ENCODE measurements at places on chromosomes 4 and X.

- no peaks in the 10 kb centered on the region for H3K4me1 ChIP-seq
- H3K36me3 ChIP-seq = no peaks in the 10 kb centered on the region
- H3K27me3 ChIP-seq = no peaks in the 10 kb centered on the region
- no peak overlapping the region for H3K4me3 ChIP-seq
- H3K27ac ChIP-seq = no peak overlapping the region
These were observed 63.0 kb upstream of the MND1 start for GRCh38 chr4:153281476-153281875.

DNA sequence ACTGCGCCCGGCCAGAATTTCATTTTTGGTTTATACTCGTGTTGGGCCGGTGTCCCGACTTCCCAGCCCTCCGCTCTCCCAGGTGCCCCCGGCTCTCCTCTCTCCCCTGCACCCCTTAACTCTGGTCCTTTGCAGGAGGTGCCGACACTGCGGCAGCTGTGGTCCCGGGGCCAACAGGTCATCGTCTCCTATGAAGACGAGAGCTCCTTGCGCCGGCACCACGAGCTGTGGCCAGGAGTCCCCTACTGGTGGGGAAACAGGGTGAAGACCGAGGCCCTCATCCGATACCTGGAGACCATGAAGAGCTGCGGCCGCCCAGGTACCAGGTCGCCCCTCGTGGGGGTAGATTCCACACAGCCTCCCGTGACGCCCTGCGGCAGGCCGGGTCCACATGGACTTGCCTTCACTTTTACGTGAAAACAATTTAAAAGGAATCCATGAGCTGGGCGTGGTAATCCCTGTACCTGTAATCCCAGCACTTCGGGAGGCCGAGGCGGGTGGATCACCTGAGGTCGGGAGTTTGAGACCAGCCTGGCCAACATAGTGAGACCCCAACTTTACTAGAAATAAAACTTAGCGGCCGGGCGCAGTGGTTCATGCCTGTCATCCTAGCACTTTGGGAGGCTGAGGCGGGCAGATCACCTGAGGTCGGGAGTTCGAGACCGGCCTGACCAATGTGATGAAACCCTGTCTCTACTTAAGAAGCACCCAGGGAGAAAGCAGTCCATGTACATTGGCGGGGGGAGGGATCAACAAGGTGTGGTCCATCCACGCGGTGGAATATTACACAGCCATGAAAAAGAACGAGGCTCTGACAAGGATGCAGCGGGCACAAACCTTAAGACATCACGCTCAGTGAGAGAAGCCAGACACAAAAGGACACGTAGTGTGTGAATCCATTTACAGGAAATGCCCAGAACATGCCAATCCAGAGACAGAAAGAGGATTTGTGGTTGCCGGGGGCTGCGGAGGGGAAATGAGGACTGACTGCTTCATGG is 12.0 kb downstream of the PLCXD1 start:
- H3K27ac ChIP-seq = no peak overlapping the region
- DNase-seq = peak; percentile 72
- no peaks in the 10 kb centered on the region for H3K27me3 ChIP-seq
- no peaks in the 10 kb centered on the region for H3K4me1 ChIP-seq

DNA sequence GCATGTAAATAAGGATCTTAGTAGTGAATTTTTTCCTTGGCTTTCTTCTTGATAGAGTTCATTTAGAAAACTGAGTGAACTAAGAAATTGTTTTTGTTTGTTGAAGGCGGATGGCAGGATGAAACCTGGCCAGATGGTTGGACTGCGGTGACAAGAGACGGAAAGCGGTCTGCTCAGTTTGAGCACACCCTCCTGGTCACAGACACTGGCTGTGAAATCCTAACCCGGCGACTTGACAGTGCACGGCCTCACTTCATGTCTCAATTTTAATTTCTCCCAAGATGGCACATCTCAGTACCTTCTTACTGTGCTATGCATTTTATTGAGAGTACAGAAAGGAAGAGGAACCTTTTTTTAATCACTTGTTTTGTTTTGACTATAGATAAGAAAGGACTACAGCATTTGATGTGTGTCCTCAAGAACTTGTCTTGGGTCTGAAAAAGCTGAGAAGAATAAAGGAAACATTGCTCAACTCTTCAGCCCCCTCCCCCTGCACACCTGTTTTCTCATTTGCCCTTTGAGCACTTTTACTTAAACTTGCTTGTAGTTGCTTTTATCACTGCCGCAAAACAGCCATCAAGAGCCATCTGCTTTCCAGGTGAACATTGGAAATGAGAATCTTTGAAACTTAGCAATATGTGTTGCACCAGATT is 27.4 kb downstream of the ADH5 start:
- no peaks in the 10 kb centered on the region for H3K27me3 ChIP-seq
- DNase-seq = no peak
- H3K4me1 ChIP-seq = peaks cover 19% of the 10 kb centered on the region

GRCh38 chr4:46389301-46389775 is 590 bp downstream of the GABRA2 start:
- no peaks in the 10 kb centered on the region for H3K4me1 ChIP-seq
- H3K4me3 ChIP-seq = peak overlapping the region; percentile 11
- no peak overlapping the region for H3K27ac ChIP-seq

- H3K27ac ChIP-seq = peak overlapping the region; percentile 54
- no peak for DNase-seq
- H3K27me3 ChIP-seq = no peaks in the 10 kb centered on the region
These were observed 445.5 kb downstream of the PCDH10 start for GRCh38 chr4:133594390-133595207.

DNA sequence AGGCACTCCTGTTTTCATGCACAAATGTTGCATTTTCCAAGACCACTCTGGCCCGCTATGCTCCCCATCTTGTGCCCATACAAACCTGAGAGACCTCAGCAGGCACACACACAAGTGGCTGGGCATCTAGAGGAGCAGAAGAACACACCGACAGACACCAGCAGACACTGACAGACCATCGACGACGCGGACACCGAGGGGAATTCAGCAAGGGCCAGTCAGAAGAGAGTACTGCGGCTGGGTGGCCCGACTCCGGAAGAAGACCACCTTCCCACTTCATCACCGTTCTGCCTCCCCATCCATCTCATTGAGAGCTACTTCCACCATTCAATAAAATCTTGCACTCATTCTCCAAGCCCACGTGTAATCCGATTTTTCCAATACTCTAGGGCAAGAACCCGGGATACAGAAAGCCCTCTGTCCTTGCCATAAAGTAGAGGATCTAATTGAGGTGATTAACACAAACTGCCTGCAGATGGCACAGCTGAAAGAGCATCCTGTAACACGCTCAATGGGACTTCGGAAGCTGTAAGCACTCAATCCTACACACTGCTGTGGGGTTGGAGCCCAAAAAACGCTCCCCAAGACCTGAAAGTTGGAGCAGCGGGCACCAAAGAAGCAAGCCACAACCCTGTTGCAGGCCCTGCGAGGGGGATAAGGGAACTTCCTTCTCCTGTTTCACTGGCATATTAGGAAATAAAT is 780.9 kb downstream of the ARAP2 start:
- H3K36me3 ChIP-seq = no peaks in the 10 kb centered on the region
- no peak overlapping the region for H3K4me3 ChIP-seq
- H3K27ac ChIP-seq = no peak overlapping the region
- no peaks in the 10 kb centered on the region for H3K4me1 ChIP-seq
- DNase-seq = peak; percentile 42
- no peaks in the 10 kb centered on the region for H3K27me3 ChIP-seq

GRCh38 chr4:168177546-168178149 is 85.3 kb downstream of the ANXA10 start:
- no peak overlapping the region for H3K27ac ChIP-seq
- H3K4me1 ChIP-seq = no peaks in the 10 kb centered on the region
- H3K4me3 ChIP-seq = no peak overlapping the region
- H3K27me3 ChIP-seq = no peaks in the 10 kb centered on the region
- no peaks in the 10 kb centered on the region for H3K36me3 ChIP-seq
- DNase-seq = no peak

DNA sequence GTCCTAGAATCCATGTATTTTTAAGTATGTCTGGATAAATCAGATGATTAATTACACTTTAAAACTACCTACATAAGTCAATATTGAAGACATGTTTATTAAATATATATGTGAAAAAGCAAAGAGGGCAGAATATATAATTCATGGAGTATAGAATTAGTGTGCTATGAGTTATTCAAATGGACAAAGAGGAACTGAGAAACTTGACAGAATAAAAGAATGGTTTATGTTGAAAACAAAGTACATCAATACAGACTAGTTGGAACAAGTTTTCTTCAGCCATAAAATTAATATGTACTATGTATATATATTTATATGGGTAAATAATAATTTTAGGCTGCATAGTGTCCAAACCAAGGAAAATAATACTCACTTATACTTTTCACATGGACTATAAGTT is 173.5 kb downstream of the NPFFR2 start:
- no peak overlapping the region for H3K27ac ChIP-seq
- no peaks in the 10 kb centered on the region for H3K27me3 ChIP-seq
- H3K36me3 ChIP-seq = no peaks in the 10 kb centered on the region
- peaks cover 23% of the 10 kb centered on the region for H3K4me1 ChIP-seq
- DNase-seq = no peak
- H3K4me3 ChIP-seq = no peak overlapping the region

- no peak within 1 kb of the TSS for H3K4me3 ChIP-seq
- H3K27ac ChIP-seq = no peak within 1 kb of the TSS
- H3K36me3 ChIP-seq = no peaks in the 10 kb centered on the region
- no peaks in the 10 kb centered on the region for H3K27me3 ChIP-seq
- DNase-seq = no peak
These were observed at the start of gene MAOB for GRCh38 chrX:43882294-43882681. Gene MAOB (minus strand): TSS chrX:43882450. CDS start chrX:43882299, 151 bp downstream.

DNA sequence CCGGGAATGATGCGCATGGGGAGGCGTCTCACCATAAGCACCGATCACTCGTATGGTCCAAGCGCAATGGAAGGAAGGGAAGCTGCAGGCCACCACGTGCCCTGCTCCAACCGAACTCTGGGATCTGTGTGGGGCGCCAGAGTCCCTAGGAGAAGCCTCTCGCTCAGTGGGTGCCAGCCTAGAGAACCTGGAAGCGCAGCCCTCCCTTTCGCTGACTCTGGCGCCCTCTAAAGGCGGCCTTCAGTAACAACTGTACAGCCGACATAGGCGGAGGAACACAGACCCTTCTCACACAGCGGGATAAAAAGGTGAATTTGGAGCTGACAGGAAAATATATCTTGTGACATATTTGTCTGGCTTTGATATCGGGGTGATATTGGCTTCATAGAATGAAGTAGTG is 76.0 kb downstream of the INTS6L start:
- no peak for DNase-seq
- no peak overlapping the region for H3K4me3 ChIP-seq
- H3K4me1 ChIP-seq = no peaks in the 10 kb centered on the region

- no peak overlapping the region for H3K27ac ChIP-seq
- no peak for DNase-seq
- no peaks in the 10 kb centered on the region for H3K27me3 ChIP-seq
- H3K4me1 ChIP-seq = no peaks in the 10 kb centered on the region
- no peaks in the 10 kb centered on the region for H3K36me3 ChIP-seq
These were observed 1.2 kb downstream of the BCORL1 start for GRCh38 chrX:129983575-129984110.

- DNase-seq = no peak
- no peak overlapping the region for H3K27ac ChIP-seq
- H3K27me3 ChIP-seq = no peaks in the 10 kb centered on the region
- no peaks in the 10 kb centered on the region for H3K36me3 ChIP-seq
- H3K4me1 ChIP-seq = peaks cover 15% of the 10 kb centered on the region
These were observed 105.2 kb downstream of the RTL5 start for GRCh38 chrX:72026341-72027023.

- no peak overlapping the region for H3K4me3 ChIP-seq
- DNase-seq = no peak
- no peak overlapping the region for H3K27ac ChIP-seq
- H3K4me1 ChIP-seq = no peaks in the 10 kb centered on the region
- H3K27me3 ChIP-seq = no peaks in the 10 kb centered on the region
These were observed 93.5 kb upstream of the GALNTL6 start for GRCh38 chr4:171719691-171720090.

- H3K27me3 ChIP-seq = peaks cover 97% of the 10 kb centered on the region
- no peak overlapping the region for H3K4me3 ChIP-seq
These were observed 2.9 kb upstream of the HAND2 start for GRCh38 chr4:173532725-173533511.

GRCh38 chrX:12819222-12819621 is 28.0 kb downstream of the PRPS2 start:
- H3K27me3 ChIP-seq = no peaks in the 10 kb centered on the region
- no peak for DNase-seq
- H3K27ac ChIP-seq = no peak overlapping the region
- H3K4me3 ChIP-seq = no peak overlapping the region
- peaks cover 13% of the 10 kb centered on the region for H3K36me3 ChIP-seq
- no peaks in the 10 kb centered on the region for H3K4me1 ChIP-seq

- H3K27ac ChIP-seq = no peak overlapping the region
- no peaks in the 10 kb centered on the region for H3K27me3 ChIP-seq
- H3K4me1 ChIP-seq = no peaks in the 10 kb centered on the region
These were observed 1118.1 kb upstream of the PABPC4L start for GRCh38 chr4:135319685-135320084.

- H3K4me1 ChIP-seq = no peaks in the 10 kb centered on the region
- H3K27ac ChIP-seq = no peak overlapping the region
- H3K36me3 ChIP-seq = no peaks in the 10 kb centered on the region
- no peak for DNase-seq
- H3K4me3 ChIP-seq = no peak overlapping the region
- H3K27me3 ChIP-seq = no peaks in the 10 kb centered on the region
These were observed 116.8 kb downstream of the SCD5 start for GRCh38 chr4:82681754-82682153.

DNA sequence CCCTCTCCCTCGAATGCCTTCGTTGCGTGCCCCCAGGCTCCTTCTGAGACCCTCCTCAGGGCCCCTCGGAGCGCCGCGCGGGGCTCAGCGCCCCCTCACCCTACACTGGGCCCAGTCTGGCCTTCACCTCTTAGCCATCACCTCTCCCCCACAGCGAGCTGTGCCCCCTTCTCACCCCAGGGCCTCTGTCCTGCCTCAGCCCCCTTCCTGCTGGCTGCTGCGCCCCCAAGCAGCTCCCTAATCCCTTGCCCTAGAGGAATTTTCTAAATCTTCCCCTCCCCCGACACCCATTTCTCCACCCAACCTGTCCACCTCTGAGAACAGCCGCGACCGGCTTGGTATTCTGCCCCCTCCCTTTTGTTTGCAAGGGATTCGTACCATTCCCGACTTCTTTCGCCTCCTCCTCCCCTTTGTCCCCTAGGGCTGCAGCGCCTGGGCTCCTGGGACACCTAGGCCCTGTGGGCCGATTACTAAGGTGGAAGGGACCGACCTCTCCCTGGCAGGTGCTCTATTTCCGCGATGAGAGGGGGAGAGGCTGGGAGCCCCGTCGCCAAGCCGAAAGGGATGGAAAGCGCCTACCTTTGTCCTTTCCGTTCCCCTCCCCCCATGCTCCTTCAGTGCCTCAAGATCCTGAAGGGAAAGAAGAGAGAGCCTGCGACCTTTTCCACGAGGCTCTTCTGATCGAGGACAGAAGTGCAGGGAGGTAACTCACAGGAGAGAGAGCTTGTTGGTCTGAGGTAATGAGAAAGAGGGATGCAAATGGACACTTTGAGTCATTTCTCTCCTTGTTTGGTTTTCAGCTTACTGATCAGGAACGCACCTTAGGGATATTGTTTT is 10.9 kb downstream of the DLG3 start:
- no peak for DNase-seq
- H3K27me3 ChIP-seq = no peaks in the 10 kb centered on the region
- peak overlapping the region; percentile 60 for H3K4me3 ChIP-seq
- no peaks in the 10 kb centered on the region for H3K4me1 ChIP-seq
- H3K27ac ChIP-seq = peak overlapping the region; percentile 58
- H3K36me3 ChIP-seq = no peaks in the 10 kb centered on the region

- H3K27me3 ChIP-seq = no peaks in the 10 kb centered on the region
- no peak overlapping the region for H3K4me3 ChIP-seq
- peak overlapping the region; percentile 7 for H3K27ac ChIP-seq
- peaks cover 45% of the 10 kb centered on the region for H3K36me3 ChIP-seq
These were observed 16.1 kb downstream of the MSMO1 start for GRCh38 chr4:165343353-165344191.
